Stomach (tissue), 19 donors: ENCODE measurements at places on chromosomes 5 and 9. TPM values are rescaled to one million over a fixed set of nuclear protein-coding genes. Genes with fewer than 3 reads are reported as not detected.

The C1QTNF2 gene
- not detected for total RNA-seq

The OR13C8 gene
- total RNA-seq: not detected

The NRARP gene
- total RNA-seq: 28.6 TPM

The TNPO1 gene
- total RNA-seq: 143 TPM

The CTSV gene
- total RNA-seq: 0.43 TPM

The SAXO1 gene
- total RNA-seq: not detected

The CD72 gene
- not detected for total RNA-seq

The MYOZ3 gene
- total RNA-seq: not detected
